ENCODE measurements at places on chromosomes 12 and 14.

DNA sequence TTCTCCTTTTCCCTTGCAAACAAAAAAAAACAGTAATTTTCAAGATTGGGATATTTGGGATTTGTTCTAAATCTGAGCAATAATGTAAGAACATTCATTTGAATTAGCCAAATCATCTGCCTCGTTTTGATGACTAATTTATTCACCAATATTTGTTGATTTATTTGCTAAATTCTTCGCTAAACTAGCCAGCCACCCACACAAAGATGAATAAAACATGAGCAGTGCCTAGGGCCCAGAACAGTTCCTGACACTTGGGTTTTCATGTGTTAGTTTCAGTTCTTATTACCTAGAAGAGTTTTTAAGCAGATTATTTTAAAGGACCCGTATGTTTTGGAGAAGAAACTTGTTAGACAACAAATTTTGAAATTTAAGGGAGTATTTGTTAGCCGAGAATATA, 1.4 kb downstream of the ETNK1 start:
- DNase-seq = no peak

DNA sequence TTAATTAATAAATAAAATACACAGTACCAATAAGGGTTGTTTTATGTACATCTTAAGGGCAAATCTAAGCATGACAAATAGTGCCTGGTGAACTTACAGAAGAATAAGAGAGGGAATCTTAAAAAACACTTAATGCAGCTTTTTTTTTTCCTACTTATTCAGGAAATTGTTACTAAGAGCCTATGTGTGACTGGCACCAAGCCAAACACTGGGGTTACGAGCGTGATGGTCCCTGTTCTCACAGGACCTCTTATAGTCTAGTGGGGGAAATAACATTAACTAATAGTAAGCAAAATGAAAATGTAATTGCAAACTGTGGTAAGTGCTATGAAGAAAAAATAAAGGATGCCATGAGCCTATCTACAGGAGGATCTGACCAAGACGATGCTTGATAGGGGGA, 53.6 kb downstream of the RTN1 start:
- no peak for DNase-seq

GRCh38 chr14:25803386-25804018, 753.6 kb upstream of the STXBP6 start:
- DNase-seq = no peak

DNA sequence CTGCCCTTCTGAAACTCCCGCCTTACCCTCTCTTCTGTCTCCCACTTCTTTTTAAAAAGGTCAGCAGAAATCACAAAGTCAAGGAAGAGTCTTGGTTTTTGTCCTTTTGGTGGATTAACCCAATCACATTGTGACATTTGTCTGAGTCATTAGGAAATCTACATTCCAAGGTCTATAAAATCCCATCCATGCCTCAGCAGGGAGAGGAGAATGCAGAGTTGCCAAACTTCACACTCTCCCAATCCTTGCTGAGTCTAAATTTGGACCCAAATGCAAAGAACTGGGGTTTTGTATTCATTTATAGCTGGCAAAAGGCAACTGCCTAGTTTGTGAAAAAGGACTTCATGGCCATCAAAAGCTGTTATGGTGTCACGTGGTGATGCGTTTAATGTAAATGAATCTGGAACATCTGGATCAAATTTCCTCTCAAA, 67.9 kb downstream of the TMEM30B start:
- DNase-seq = no peak

DNA sequence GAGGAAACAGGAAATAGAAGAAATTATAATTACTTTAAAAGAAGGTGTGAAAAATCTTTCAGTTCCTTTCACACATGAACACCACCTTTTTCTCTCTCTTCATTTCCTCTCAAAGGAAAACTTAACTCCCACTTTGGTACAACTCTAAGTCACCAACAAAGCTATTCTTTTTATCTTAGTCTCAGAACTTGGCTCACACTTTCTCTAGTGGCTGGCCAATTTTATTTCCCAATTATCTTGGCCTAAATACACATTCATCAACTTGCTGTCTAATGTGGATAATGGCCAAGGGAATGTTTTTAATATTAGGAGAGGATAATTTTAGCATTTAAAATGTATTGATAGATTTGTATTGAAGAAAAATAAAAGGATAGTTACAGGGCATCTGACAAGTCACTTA, 64.5 kb upstream of the NAV3 start:
- no peak for DNase-seq

DNA sequence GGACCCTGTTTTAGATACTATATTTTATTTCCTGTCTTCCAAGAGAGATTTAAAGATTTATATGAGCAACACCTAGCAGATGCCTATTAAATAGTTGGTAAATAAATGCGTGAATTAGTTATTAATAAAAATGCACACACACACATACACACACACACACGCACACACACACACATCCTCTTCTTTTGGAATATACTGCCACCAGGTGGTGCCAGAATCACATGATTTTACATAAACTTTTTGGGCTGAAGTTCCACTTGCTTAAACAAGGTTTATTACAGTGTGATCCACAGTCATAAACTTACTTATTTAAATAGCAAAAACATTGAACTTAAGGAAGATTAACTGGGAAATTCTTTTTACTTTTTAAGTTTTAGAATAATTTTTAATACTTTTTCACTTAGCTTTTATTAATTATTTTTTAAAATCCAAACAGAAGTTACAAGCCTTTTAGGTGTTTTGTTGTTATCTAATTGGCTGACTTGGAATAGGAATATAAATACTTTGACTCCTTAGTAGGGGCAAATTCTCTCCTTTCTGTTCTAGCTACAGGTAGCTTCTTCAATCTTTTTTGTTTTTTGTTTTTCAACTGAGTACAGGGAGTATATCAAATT, 17.5 kb downstream of the RAD51B start:
- no peak for DNase-seq

DNA sequence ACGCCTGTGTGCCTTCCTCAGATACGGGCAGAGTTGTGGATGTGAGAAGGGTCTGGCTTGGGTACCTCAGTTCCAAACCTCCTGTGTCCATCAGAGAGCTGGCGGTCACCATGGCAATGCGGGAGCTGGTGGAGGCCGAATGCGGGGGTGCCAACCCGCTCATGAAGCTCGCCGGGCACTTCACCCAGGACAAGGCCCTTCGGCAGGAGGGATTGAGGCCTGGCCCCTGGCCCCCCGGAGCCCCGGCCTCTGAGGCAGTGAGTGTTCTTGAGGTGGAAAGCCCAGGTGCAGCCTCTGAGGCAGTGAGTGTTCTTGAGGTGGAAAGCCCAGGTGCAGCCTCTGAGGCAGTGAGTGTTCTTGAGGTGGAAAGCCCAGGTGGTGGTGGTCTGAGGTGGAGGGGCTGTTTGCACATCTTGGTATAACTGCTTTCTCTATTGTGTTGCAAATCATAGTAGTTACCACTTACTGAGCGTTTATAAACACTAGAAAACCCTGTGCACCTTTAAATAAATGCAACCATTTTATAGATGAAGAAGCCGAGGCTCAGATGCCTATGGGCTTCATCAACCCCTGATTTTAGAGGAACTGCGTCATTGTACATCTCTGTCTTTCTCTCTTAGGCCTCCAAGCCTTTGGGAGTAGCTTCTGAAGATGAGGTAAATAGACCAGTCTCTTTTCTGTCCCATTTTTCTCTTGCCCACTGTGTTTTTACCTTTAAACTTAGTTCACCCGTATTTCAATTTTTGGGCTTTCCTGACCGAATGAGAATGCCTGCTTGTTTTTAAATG, 976 bp downstream of the PEX5 start:
- no peak for DNase-seq

DNA sequence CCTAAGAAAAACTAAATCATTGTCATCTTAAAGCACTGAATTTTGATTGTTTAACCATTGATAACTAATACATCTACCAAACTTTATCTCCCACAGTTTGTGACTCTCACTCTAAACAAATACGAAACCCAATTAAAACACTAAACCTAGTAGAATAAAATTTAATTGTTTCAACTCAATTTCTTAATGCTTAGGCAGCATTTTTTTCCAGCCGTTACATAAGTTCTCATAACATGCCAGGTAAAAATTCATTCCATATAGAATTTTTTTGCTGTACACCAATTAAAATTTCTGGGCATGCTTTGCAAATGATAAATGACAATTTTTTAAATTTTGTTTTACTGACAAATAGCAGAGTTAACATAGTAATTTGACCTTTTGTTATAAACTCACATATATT, 658.2 kb upstream of the FLRT2 start:
- no peak for DNase-seq

- DNase-seq = no peak
Observed at GRCh38 chr12:117011988-117012805, 87.0 kb downstream of the TESC start.

DNA sequence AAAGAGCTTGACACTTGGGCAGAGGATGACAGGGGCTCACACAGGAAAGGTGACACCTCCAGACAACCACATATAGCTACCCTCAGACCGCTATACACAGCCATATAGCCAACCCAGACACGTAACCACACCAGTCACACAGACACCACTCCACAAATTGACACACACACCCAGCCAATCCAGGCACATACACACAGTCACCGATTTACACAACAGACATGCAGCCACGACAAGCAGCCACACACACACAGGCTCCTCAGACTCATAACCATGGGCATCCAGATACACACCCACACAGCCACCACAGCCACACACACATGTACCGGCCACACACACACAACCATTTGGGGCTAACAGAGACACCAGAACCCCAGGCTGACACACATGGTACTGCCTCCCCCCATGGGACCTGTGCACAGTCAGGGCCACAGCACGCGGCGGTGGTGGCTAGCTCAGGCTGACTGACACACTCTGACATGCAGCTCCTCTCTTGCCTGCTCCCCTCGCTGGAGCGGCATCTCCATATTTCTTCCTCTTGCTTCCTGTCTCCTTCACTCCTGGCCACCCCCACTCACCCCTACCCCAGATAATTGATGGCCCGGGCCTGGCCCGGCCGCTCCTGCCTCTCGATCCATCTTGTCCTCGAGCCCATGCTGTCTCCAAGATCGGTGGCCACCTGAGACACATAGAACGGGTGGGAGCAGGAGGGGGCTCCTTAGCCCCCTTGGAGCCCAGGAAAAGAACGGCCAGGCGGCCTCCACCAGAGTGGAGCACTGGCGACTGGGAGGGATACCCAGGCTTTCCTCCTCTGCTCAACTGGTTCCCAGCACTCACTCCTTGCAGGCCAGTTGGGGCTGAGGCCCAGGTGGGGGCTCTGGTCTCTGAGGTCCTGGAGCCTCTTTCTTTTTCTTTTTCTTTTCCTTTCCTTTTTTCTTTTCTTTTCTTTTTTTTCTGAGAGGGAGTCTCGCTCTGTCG, 6.0 kb upstream of the SHMT2 start:
- no peak for DNase-seq

GRCh38 chr14:92456215-92457015, 57.2 kb upstream of the RIN3 start:
- DNase-seq = peak; percentile 69

DNA sequence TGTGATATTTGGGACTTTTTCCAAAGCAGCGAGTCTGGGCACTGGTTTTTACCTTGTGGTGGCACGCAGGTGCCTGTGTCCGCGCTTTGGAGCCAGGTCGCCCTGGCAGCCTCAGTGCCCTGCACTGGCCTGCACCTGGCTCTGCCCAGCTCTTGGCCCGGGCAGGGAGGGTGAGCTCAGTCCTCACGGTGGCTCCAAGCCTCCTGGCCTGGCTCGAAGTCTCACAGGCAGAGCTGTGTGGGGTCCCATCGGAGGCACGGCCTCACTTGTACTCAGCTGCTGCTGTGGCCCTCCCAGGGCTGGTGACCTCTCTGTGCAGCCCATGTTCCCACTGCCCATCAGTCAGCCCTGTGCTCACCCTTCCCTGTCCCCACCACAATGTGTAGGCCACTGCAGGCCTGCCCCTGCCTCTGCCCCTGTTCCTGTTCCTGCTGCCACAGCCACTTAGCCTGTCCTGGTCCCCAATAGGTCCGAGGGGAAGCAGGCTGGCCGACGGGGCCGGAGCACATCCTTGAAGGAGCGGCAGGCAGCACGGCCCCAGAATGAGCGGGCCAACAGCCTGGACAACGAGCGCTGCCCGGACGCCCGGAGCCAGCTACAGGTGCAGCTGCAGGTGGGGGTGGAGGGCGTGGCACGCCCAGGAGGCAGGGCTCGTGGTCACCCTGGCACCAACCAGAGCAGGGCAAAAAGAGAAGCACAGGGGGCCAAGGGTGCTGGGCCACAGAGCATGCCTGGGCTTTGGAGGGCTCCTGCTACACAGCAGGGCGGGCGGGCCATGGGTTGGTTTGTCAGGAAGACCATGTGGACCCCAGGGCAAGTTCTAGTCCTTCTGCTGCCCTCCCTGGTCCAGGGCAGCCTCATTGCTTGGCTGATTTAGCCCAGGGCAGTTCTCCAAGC, 16.6 kb upstream of the TEX22 start:
- DNase-seq = no peak

- no peak for DNase-seq
Observed at GRCh38 chr14:64788706-64789105, 84.5 kb downstream of the PLEKHG3 start.

- no peak for DNase-seq
Observed at GRCh38 chr12:99767809-99768208, 120.3 kb downstream of the GARIN6 start.

DNA sequence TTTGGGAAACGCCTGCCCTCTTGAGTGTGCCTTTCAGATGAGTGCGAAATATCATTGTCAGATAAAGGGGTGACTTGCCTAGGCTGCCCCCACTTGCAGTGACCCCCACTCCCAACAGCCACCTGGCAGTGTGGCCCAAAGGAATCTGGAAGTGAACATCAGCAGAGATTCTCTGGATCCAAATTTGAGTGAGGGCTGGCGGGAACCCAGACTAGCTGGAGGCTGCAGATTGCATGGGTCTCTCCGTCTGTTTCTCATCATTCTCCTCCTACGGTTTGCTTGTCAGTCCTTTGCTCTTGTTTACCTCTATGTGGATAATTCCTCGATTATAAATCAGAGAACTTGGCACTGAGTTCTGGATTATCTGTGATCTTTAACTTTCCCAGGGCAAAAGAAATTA, 280.8 kb downstream of the ZFP36L1 start:
- DNase-seq = peak; percentile 3

DNA sequence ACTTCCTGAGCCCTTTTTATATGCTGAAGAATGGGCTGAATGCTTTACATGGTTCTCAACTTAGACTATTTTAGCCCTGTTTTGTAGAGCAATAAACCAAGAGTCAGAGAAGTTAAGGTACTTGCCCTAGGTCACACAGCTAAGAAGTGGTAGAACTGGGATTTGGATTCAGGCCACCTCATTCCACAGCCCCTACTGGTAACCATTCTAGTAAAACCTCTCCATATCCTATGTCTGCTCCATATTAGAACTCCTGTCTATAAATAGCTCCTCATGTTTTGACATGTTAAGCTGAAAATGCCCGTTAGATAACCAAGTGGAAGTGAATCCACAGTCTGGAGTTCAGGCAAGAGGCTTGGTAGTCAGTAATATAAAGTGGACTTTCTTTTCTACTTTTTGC, 111.6 kb downstream of the HECTD4 start:
- DNase-seq = no peak

GRCh38 chr12:5807514-5808219, 137.4 kb downstream of the ANO2 start:
- no peak for DNase-seq

- no peak for DNase-seq
Observed at GRCh38 chr12:25993901-25994651, 35.6 kb downstream of the RASSF8 start.

- no peak for DNase-seq
Observed at GRCh38 chr14:81033698-81034240, 78.3 kb downstream of the TSHR start.

Data from ecto neural progenitor cell (in vitro differentiated cells).